Muscle of arm (tissue), 14 donors: ENCODE measurements at places on chromosomes 2 and 18. TPM values are rescaled to one million over a fixed set of nuclear protein-coding genes. Genes with fewer than 3 reads are reported as not detected.

DNA sequence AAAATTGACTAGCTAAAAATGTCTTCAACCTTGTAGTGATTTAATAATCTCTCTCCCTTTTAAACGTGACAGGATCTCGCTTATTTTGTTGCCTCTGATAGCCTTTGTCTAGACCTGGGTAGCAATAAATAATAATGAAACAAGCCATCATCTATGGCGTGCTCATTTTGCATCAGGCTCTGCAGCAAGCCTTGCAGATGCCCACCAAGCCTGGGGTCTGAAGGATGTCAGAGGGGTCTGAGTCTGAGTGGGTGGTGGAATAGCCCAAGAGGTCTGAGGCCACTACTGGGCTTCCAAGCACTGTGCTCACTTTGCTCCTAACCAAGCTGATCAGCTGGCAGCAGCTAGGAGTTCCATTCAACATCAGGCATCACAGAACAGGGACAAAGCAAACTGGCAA is 109.4 kb downstream of the GYPC start:
- DNase-seq, result no peak

DNA sequence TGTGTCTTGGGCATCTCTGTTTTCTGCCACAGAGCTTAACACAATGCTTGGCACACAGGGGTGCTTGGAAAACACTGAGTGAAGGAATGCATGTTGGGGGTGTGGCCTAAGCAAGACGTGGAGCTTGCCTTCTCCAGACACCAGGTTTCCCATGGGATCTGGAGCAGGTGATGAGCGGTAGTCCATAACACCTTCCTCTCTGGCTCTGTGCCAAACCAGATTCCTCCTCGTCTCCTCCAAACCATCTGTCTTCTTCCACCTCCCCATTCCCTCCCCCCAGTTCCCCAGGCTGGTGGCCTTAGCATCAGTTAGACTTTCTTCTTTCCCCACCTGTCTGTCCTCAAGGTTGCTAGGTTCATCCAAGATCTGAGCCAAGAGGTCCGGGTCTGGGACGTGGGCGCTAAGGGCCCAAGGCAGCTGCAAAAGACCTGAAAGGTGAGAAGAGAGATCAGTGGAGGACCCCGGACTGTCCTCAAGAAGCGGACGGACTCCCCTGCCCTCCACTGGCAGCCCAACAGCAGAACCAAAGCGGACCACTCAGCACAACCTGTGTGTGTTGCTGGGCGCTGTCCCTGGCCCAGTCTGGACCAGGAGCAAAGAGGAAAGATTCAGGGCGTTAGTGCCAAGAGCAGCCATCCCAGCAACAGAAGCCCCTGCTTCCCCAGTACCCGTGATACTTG is 1.2 kb upstream of the ITM2C start:
- no peak for DNase-seq

DNA sequence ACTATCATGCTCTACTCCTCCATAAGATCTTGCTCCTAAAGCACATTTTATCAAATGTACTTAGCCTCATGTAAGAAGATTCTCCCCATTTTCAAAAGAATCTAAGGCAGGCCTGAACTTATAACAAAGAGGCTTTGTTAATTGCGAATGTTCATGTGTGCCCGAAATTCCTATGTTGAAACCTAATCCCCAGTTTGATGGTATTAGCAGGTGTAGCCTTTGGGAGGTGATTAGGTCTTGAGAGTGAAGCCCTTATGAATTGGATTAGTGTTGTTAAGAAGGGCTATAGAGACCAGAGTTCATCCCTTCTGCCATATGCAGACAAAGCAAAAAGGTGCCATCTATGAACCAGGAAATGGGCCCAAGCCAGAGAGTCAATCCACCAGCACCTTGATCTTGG is 234.5 kb downstream of the PAX3 start:
- DNase-seq, result no peak

- DNase-seq, result no peak
Measured at GRCh38 chr18:5449858-5450509, 93.8 kb downstream of the EPB41L3 start.

Gene CCBE1
- polyA plus RNA-seq, result 4.7 TPM

Gene METAP1D
- polyA plus RNA-seq, result 17.7 TPM

Gene EFEMP1
- polyA plus RNA-seq, result 21.3 TPM

Gene RETSAT
- polyA plus RNA-seq, result 11.9 TPM
